T follicular helper cell (primary cell): ENCODE measurements at places on chromosomes 6 and 20.

DNA sequence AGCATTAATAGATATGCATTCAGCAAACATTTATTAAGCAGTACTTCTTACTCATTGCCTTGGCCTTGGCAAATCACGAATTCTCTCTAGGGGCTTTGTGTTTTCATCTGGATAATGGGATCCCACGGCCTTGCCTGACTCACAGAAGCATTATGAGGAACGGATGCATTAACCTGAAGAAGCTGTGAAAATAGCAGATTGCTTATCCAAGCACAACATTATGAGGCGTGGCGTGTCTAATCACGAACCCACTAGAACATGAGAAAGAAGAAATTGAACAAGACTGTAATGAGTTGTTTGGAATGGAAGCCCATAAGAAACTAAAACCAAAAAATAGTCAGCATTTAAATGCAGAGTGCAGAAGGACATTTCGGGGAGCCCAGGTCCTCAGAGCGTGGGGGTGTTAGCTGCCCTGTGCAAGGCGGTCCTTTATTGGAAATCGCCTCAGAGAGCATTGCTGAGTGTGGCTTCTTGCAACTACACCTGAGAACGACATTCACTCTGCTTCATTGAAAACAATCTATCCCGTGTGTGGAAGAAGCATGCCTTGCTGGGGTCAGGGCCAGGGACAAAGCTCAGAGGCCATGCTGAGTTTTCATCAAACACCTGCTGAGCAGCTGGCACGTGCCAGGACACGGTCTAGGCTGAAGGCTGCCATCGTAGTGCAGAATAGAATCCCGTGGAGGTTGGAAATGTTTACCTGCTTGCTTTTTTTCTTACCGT lies 179.9 kb downstream of the ZDHHC14 start:
- no peak for DNase-seq

GRCh38 chr6:148874698-148875293 lies 128.0 kb downstream of the UST start:
- DNase-seq: no peak

- DNase-seq: no peak
Observed at GRCh38 chr6:33785778-33786177, 3.2 kb downstream of the LEMD2 start.

GRCh38 chr6:6556738-6557503 lies 31.6 kb upstream of the LY86 start:
- no peak for DNase-seq
